Fibroblast of upper back skin (primary cell): ENCODE measurements at places on chromosomes 6 and 20.

DNA sequence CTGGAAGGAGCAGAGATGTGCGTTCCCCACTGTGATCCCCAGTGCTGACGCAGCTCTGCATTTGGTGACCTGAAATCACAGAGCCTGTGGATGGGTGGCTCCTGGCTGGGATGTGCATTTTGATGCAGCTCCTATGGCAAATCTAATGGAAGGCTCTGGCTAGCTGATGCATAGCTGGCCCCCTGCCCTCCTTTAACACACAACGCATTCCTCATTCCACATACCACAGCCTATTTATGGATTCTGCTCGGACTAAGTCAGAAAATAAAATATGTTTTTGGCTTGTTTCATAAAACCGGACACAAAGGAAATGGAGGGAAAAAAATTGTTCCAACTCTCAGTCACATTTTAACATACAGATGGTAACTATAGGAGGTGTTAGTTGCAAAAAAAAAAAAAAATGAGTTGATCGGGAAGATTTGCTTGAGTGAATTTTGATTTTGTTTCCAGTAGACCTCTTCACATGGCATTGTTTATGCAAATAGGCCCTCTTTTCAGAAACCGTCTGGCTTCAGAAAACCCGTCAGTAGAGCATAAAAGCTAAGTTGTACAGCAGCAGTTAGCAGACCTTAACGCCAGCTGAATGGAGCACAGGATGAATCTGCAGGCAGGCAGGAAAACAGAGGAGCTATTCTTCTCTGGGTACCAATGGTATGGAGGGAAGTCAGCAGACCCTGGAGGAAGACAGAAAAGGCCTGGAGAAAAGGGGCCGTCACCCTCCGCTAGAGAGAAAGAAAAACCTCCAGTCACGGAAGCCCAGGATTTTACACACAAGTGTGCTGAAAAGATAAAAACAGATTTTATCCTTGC lies 215.4 kb downstream of the HDGFL1 start:
- peak; percentile 89 for DNase-seq

- DNase-seq, result no peak
Measured at GRCh38 chr6:61867635-61868034, 418.4 kb downstream of the KHDRBS2 start.

DNA sequence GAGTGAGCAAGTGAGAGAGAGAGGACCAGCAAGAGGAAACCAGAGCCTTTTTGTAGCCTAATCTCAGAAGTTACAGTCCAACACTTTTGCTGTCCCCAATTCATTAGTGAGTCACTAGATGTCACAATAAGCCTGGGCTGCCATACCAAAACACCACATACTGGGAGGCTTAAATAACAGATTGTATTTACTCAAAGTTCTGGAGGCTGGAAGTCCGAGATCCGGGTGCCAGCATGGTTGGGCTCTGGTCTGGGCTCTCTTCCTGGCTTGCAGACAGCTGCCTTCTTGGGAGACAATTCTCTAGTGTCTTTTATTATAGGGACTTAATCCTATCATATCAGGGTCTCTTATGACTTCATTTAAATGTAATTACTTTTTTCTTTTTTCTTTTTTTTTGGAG lies 50.7 kb upstream of the FERMT1 start:
- no peak for DNase-seq

DNA sequence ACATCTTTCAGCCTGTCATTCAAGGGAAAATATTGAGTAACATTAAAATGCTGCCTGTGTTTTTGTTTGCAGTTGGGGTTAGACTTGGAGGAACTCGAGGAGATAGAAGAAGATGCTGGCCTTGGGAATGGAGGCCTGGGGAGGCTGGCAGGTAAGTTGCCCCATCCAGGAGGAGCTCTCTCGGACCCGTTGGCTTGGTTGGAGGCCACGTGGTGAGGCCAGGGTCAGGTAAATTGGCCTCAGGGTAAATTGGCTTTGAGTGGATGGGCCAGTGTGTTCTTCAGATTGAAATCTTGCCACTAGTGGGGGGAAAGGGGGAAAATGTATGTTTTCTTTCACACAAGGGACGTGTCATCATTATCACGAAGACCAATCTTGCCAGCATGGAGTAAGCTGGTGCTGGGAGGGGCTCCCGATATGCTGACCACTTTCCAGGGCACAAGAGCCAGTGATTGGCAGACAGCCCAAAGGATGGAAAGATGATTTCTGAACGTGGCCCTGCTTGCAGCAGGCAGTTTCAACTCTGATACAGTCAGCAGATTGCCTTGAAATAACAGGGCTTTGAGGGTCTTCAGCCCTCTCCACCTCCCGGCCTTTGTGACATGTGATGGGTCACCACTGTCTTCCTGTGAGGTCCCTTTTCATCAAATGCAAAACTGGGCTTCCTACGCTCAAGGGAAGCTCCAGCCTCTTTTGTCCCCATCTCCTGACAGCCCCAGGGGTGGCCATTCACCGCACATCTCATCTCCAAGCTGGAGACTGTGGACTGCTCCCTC lies 21.4 kb downstream of the PYGB start:
- no peak for DNase-seq

GRCh38 chr20:19593762-19594161 lies 164.3 kb upstream of the RIN2 start:
- DNase-seq, result no peak

DNA sequence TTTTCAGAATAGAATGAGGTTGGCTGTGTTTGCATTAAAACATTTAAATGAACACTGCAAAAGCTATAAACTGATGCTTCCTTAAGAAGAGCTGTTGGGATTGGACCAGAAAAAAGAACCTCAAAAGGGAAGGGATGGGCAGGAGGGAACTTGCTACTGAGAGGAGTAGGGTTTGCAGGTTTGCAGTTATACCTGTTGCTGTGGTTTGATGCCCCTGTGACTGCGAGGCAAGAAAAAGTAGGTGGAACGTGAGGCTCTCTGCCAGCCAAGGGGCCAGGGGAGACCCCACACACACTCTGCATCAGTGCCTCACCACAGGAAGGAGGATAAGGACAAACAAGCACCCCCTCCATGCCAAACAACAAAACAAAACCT lies 197.2 kb downstream of the BCAS1 start:
- no peak for DNase-seq

- no peak for DNase-seq
Measured at GRCh38 chr6:7882505-7883257, 27.9 kb downstream of the TXNDC5 start.

- DNase-seq, result no peak
Measured at GRCh38 chr6:114061116-114061515, 90.2 kb upstream of the HDAC2 start.

- no peak for DNase-seq
Measured at GRCh38 chr6:109875973-109876372, 102.1 kb upstream of the GPR6 start.

- DNase-seq, result no peak
Measured at GRCh38 chr6:47258724-47259347, 50.9 kb downstream of the TNFRSF21 start.

DNA sequence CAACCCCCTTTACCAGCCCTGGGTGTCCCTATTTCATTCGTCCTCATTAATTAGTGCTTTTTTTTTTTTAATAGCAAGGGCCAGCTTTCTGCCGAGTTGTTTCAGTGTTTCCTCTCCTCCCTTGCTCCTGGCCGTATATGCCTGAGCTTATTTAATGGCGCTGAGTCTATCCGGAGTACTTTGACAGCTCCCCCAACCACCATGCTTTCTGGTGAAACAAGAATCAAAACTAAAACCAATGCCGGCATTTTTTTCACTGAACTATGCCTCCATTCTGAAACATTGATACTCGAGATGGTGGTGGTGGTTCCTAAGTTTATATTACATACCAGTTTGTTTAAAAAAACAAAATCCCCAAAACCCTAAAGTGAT lies 1.2 kb downstream of the DCBLD1 start:
- peak; percentile 36 for DNase-seq

DNA sequence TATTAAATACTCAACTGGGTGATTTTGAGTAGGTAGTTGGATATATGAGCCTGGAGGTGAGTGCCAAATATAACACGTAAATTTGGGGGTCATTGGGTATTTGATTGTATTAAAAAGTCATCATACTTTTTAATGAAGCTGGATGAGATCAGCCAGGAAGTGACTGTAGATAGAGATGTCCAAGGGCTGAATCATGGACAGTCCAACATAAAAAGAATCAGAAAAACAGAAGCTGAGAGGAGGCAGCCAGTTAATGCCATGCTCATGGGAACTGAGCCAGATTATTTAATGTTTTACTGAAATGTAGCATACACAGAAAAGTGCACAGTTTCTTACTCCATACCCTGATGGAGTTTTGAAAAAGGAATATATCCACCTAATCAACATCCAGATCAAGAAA lies 435.5 kb upstream of the PLCB4 start:
- DNase-seq, result peak; percentile 41

DNA sequence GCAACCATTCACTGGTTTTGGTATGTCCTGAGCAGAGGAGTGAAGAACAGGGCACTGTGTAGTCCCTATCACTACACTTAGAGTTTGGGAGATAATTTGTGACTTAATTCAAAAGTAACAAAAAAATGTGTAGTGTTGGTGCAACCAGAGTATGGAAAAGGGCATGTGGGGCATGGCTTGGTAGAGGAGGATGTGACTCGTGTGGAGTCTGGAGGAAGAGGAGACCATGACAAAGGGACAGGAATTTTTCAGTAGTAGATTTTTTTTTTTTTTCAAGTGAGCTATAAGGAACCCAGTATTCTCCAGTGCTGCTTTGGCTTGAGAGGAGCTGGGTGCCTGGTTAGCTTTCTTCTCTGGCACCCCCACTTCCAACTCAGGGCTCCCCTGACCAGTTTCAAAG lies 5.1 kb downstream of the MTRES1 start:
- no peak for DNase-seq

DNA sequence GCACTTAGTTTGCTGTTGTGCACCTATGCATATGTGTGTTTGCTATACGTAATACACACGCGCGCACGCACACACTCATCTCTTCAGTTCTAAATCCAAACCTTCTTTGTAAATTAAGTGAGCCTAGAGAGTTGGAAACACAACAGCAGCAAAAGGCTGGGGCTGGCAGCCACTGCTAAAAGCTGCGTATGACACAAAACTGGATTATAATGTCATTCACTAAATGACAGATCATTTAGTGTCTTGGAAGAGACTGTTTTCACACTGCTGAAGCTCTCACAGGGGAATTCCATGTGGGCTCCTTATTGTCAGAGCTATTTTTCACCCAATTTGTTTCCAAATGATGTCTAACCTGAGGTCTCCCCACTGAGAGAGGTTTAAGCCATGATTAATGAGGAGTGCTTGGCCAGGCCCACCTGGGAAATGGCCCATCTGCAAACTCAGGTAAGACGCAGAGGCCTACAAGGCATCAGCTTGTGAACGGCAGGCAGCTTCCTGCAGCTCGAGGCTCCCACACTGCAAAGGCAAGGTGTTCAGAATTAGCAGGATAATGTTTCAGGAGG lies 94.2 kb downstream of the OLIG3 start:
- DNase-seq, result no peak

- DNase-seq, result peak; percentile 63
Measured at GRCh38 chr6:44338228-44339122, 4.0 kb upstream of the SPATS1 start.

DNA sequence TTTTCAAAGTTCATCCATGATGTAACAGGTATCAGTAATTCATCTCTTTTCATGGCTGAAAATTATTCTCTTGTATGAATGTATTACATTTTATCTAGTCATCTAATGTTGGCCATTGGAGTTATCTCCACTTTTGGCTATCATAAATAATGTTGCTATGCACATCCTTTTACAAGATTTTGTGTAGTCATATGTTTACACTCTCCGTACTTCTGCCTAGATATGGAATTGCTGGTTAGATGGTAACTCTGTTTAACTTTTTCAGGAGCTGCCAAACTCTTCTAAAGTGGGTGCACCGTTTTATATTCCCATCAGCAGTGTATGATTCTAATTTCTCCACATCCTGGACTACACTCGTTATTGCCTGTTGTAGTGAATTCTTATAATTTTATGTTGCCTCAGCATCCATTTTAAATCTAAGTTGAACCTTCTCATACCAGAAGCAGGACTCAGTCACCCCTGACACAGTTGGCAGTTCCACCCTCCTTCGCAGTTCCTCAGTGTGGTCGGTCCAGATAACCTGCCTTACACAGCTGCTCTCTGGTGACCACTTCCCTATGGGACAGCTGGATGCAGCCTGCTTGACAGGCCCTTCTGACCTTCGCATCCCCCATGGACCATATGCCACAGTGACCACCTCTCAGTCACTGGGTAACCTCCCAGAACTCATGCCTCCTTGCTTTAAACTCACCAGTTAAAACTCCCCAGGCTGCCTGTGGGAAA lies 33.9 kb downstream of the KIZ start:
- no peak for DNase-seq

DNA sequence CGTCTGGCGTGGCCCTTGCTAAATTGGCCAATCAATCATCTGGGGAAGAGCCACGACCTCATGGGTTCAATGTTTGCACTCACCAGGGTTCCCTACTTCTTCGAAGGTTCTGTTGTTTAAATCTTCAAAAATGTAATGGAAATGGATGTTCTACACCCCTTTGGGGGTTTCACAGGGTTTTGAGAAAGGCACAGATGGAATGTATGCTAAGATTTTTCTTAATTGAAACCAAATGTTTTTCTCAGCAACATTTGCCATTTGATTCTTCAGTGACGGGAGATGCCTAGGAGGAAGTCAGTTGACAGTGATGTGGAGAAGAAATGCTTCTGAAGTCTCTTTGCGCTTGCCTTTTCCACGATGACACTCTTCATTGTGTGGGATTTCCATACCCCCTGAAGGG lies 312.3 kb downstream of the ESR1 start:
- peak; percentile 43 for DNase-seq

GRCh38 chr6:128519132-128519930 lies 1.1 kb downstream of the PTPRK start:
- peak; percentile 43 for DNase-seq

- peak; percentile 50 for DNase-seq
Measured at GRCh38 chr6:89597988-89598387, 40.6 kb downstream of the LYRM2 start.

GRCh38 chr6:127897484-127897883 lies 3.4 kb downstream of the THEMIS start:
- DNase-seq, result no peak

DNA sequence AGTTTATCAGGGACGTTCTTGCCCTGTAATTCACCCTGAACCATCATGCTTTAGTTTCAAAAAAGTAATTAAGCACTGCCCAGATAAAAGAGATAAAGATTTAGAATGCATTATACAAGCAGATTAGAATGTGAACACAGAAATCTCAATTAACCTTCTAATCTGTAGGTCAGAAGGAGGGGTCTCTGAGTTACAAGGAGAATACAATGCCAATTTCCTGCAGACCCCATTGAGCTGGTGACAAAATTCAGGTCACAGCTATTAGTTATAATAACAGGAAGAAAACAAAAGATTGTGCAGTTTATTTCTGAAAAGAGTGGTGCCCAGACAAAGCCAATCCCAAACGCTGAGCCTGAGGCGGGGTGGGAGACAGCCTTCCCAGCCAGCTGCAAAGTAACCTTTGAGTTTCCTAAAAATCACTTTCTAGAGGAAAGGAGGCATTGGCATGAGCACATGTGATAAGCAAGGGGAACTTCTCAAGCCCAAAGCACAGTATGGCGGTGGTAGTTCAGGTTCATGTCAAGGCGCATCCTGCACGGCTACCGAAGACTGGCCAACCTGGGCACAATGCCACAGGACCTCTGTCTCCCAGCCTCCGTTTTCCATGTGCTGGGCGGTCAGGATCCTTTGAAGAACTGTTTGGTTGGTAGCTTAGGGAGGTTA lies 192.5 kb downstream of the TTLL2 start:
- DNase-seq, result no peak
